NCI-H774 (cell line): ENCODE measurements at places on chromosomes 1 and 21.

DNA sequence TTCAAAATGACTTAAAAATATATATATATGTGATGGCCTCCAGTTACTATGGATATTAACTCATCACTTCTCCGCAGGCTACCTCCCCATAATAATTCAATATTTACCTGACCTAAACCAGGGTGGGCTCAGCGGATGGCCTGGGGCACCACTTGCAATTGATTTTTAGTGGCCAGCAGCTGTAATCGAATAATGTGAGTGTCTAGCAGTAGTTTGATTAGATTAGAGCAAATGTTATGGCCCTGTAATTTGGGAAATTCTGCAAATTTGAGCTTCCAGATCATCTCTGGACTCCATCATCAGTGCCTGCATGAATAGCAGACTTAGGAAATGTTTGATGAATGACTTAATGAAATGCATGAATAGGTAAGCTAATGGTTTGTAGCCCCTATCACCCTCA, 14.7 kb downstream of the SUSD4 start:
- DNase-seq: no peak

DNA sequence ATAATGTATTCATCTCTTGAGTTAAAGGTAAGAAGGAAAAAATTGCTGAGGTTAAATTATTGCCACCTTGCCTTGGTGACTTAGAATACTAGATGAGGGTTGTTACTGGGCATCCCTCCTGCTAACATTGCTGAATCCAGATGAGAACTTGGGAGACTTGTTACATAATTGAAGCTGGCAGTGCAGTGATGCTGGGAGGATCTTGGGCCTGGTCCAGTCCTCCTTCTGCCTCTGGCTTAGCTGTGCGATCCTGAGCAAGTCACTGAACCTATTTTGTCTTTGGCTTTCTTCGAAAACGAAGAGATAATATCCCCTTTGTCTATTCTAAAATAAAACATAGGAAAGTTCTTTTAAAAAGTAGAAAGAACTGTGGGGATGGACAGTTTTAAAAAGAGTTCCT, 244.9 kb upstream of the NRIP1 start:
- DNase-seq: no peak

DNA sequence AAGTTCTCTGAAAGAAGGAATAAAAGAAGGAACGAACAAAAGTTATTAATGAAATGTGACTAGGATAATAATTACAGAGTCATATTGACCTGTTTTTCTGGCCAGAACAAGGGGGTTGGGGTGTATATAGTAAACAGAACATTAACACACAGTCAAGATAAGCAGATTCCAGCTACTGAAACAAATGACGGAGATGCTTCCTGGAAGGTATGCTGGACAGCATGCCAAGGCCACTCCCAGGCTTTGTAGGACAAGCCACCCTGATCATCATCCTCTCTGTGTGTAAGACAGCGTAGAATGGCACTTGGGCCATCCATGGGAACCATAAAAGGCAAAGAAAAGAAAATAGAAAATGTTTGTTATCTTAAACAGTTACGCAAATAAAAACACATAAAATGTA, 120.7 kb downstream of the TGFBR3 start:
- DNase-seq: no peak

GRCh38 chr1:154344977-154345837, 19.9 kb downstream of the ATP8B2 start:
- no peak for DNase-seq

DNA sequence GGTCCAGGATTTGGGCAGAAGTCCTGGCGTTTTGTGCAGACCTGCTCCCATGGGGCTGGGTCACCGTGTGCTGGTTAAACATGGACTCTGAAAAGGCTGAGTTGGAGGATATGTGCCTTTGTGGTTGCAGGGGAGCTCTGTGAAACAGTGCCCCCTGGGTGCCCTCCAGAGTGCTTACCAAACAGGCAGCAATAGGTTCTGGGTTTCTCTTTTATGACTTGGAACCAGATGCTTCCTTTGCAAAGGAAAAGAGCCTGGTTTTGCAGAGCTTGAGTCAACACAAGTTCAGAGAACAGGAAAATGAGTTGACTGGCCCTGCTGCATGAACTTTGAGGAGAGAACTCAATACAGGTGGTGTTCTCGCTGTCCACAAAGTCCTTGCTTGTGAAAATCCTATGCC, 288.9 kb downstream of the TM2D1 start:
- DNase-seq: no peak
